ENCODE measurements at places on chromosomes 16 and 17. TPM values are rescaled to one million over a fixed set of nuclear protein-coding genes. Genes with fewer than 3 reads are reported as not detected.

The SCNN1B gene
- total RNA-seq: not detected

The AANAT gene
- 0.10 TPM for total RNA-seq

The TBC1D3 gene
- total RNA-seq: not detected

The HYDIN gene
- total RNA-seq: 18.7 TPM

The CD7 gene
- total RNA-seq: not detected

The CLEC18B gene
- total RNA-seq: 10.2 TPM

The HOXB7 gene
- 23.2 TPM for total RNA-seq

The EPN3 gene
- 0.99 TPM for total RNA-seq

The CCL4 gene
- total RNA-seq: not detected

The TSNAXIP1 gene
- total RNA-seq: 4.8 TPM

The SLFN14 gene
- not detected for total RNA-seq

The DNAI2 gene
- total RNA-seq: not detected

The TBC1D3K gene
- not detected for total RNA-seq

The KRTAP9-2 gene
- total RNA-seq: not detected

The KCNJ16 gene
- 345 TPM for total RNA-seq

The MMP15 gene
- 68.6 TPM for total RNA-seq

The DHX58 gene
- 9.3 TPM for total RNA-seq

The ALOX15 gene
- total RNA-seq: not detected

The RSL1D1 gene
- 173 TPM for total RNA-seq

The UTS2R gene
- total RNA-seq: 0.10 TPM

The CMTM2 gene
- not detected for total RNA-seq

The TP53TG3F gene
- total RNA-seq: not detected

The UNC13D gene
- 0.87 TPM for total RNA-seq

The KRTAP4-1 gene
- total RNA-seq: not detected

The OXLD1 gene
- total RNA-seq: 22.6 TPM

The CYB5B gene
- total RNA-seq: 107 TPM

The ALOX12B gene
- total RNA-seq: not detected

The MFSD6L gene
- total RNA-seq: not detected

The ZFPM1 gene
- total RNA-seq: 2.8 TPM

All from renal cortical epithelial cell (primary cell).